ENCODE measurements at places on chromosomes 3 and 15.

GRCh38 chr3:58055314-58055713, 47.1 kb downstream of the FLNB start:
- DNase-seq: no peak

- no peak for DNase-seq
Observed at GRCh38 chr15:65466901-65467300, 44.2 kb upstream of the IGDCC4 start.

- DNase-seq: peak; percentile 57
Observed at GRCh38 chr3:151171145-151171757, 31.8 kb downstream of the GPR171 start.

- DNase-seq: peak; percentile 56
Observed at GRCh38 chr3:150410311-150411105, 2.4 kb downstream of the TSC22D2 start.

DNA sequence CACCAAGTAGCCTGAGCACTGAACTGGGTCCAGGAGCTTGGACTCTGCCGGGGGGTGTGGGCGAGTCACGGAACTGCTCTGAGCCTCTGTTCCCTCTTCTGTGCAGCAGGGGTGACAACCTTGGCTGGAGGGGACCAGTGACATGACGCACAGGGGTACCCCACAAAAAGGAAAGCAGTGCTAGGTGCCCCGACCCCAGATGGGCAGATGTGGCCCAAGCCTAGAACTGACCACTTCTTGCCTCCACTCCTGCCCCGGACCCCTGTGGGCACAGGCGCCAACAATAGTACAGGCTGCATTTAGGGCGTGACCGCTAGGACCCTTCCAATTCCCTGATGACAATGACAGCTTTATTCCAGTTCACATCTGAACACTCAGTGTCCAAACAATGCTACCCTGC, 255.9 kb upstream of the LYSMD4 start:
- no peak for DNase-seq

DNA sequence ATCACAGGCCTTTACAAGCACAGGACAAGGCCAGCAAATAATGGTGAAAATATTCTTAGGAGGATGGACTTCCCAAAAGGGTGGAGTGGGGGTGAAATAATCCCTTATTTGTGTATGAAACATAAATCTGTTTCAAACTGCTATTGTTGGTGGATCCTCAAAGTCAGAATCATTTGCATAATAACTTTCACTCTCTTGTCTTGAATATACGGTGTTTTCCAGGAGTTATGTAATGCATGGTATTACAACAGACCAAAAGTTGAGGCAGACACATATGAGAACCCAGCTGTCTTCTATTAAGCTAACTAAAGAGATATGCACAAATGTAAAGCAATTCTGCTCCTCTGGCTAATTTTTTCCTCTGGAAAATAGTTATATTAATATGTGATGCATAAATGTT, 57.7 kb downstream of the PRTG start:
- no peak for DNase-seq

DNA sequence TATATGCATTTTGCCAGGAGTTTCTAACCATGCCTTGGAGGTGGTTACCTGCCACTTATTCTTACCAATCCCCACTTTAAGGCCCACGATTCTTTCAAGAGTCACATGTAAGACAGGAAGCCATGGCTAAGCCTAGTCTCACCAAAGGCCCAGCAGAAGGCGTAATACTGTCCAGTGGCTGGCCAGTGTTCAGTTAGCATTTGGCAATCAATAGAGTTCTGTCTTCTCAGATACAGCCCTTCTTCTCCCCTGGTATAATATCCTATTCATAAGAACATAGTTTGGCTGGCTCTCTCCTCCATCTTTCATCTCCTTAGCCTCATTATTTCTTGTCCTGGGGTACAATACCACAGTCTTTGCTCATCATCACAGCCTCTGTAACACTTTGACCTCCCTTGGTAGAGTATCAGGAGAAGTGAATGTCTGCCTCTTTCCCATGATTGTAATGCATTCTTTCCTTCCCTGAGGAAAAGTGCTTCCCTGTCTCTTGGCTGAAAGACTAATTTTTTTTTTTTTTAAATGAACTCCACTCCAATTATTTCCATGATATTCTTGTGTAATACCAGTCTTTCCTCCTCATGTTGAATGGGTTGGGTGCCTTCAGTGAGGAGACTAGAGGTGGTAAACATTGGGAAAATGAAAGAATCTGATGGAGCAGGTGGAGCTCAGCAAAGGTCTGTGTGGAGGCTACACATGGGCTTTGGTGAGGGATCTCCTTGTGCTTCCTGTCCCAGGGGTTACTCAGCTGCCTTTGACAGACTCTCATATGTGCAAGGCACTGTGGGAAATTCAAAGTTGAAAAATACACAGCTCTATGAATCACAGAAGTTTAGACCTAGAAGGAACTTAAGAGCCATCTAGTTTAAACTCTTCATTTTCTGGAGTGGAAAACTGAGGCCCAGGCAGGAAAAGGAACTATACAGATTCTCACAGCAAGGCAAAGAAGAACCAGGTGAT, 218.2 kb downstream of the P3H2 start:
- no peak for DNase-seq

GRCh38 chr3:187458921-187459320, 90.7 kb downstream of the RTP4 start:
- no peak for DNase-seq

DNA sequence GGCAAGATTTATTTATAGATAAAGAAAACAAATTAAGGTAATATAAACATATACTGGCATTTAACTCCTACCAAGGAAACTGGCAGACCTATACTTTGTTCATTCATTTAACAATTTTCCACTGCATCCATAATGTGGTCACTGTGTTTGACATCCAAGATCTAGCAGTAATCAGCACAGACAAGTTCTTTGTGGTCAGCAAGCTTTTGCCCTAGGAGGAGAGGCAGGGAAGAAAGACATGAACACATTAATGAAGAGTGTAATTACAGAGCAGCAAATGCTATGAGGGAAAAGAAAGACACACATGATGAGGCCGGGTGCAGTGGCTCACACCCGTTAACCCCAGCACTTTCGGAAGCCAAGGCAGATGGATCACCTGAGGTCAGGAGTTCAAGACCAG, 34.4 kb downstream of the SUCLG2 start:
- no peak for DNase-seq

GRCh38 chr3:151439652-151440125, 21.2 kb downstream of the IGSF10 start:
- no peak for DNase-seq

- no peak for DNase-seq
Observed at GRCh38 chr3:74403307-74403706, 211.2 kb downstream of the CNTN3 start.

DNA sequence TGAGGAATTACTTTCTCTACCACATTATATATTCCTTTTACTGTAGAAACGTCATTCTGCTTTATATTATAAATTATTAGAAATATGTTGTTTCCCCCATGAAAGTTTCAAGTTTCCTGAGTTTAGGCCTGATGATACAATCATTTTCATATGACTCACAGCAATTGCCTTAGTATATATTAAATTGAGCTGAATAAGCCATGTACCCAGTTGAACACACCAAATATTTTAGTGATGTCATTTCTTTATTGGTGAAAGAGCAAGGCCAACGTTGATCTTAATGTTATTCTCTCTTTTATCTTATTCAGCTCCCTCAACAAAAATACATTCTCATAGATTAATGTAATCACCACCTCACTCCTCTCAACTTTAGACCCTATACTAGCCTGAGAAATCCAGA, 30.8 kb downstream of the B3GNT5 start:
- no peak for DNase-seq

GRCh38 chr15:89208256-89208655, 13.1 kb downstream of the RLBP1 start:
- DNase-seq: no peak

- no peak for DNase-seq
Observed at GRCh38 chr15:34357653-34358052, 9.3 kb downstream of the LPCAT4 start.

DNA sequence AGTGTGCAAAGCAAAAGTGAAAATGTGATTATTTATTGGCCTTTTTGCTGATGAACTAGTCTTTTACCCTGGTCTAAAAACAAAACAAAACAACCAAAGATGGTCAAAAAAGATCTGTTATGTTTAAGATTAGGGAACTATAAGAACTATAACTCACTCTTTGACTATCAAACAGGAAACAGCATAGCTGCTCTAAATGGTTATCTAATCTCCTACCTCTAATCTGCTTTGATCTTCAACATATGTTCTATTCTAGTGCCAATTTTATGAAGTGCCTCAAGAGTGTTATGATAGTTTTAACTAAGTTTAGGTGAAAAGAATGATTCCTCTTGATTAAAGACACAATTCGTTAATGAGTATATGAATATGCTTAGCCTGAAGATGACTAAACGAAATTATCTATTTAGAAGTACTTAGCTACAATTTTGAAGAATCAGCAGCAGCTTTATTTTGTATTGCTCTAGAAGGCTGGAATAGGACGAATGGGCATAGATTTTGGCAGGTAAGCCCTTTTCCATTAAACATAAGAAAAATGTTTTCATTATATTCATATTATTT, 46.0 kb downstream of the SETD2 start:
- DNase-seq: no peak

DNA sequence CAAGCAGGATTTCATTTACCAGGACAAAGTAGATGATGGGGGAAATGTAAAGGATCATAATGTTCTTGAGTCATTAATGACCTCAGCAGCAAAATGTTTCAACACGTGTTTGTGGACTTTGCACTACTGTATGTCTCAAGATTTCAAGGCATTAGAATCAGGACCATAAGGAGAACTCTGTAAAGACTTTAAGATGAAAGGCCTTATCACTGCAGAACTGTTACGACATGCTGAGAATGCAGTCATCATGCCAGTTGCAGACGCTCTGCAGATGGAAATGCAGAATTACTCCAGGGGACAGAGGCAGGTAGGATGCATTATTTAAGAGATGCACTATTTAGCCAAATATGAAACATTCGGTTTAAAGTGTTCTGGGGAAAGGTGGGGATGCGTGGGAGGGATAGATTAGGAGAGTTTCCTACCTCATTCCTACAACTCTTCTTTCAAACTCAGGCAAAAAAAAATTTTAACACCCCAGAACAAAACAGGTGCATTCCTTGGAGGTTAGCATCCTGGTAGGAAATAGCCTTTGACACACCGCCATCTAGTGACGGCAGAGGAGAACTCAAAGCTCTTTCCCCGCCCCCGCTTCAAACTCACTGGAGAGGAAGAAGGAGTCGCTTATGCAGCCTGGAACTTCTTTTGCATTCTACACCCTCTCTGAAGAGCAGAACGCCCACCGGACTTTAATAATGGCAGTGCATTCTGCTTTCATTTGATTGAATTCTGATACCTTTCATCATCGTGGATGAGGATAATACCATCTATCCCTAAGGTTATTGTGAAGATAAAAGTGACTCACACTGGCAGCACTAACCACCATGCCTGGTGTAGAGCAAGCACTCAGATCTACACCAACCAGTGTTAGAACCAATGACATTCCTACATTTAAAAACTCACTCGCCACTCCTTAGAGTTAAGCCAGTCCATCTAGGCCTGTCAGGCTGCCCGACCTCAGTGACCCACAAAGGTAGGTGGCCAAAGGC, 43.1 kb upstream of the TOPAZ1 start:
- DNase-seq: peak; percentile 77

DNA sequence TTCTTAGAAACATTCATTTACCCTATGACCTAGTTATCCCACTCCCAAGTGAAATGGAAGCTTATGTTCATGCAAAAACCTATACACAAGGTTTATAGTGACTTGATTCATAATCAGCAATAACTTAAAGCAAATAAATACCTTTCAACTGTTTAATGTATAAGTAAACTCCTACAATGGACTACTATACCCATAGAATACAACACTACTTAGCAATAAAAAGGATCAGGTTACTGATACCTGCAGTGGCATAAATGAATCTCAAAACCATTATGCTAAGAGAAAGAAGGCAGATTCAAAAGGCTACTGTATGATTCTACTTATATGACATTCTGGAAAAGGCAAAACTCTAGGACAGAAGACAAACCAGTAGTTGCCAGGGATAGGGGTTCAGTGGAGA, 8.3 kb upstream of the POLR2M start:
- no peak for DNase-seq

DNA sequence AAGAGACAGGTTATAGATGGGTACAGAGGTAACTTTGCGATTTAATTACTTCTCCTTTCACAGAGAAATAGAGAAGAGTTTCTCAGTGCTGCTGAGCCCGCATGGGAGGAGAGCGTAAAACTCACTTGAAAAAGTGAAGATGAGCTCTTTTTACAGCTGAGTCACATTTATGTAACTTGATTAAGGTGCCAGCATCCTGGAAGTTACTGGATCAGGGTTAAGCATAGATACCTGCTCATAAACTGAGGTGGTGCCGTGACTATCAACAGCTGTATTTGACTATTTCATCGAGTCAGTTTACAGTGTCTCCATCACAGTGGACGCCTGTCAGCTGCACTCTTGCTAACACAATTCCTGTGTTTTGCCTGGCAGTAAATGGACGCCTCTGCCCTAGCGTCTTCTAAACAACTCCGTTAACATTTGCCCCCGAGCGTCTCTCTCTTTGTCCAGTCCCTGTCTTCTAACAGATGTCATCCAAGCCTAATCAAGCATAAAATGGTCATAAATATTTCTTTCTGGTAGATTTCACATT, 414.6 kb downstream of the FOXP1 start:
- DNase-seq: no peak

DNA sequence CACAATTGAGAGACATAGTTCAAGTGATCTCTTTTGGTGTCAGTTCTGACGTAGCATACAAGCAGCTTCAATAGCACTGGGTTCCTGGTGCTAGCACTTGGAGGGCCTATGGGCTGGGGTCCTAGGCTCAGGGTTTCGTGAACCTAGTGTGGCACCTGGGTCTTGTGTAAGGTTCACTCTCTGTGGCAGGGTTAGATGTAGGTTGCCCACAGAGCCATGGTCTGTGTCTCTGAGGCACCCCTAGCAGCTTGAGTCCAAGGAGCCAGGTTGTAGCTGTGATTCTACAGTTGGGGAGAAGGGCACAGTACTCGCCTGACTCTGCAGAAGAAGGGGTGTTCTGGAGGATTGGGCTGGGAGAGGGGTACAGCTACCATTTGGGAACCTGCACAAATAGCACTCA, 282.6 kb upstream of the LRRC3B start:
- DNase-seq: no peak

DNA sequence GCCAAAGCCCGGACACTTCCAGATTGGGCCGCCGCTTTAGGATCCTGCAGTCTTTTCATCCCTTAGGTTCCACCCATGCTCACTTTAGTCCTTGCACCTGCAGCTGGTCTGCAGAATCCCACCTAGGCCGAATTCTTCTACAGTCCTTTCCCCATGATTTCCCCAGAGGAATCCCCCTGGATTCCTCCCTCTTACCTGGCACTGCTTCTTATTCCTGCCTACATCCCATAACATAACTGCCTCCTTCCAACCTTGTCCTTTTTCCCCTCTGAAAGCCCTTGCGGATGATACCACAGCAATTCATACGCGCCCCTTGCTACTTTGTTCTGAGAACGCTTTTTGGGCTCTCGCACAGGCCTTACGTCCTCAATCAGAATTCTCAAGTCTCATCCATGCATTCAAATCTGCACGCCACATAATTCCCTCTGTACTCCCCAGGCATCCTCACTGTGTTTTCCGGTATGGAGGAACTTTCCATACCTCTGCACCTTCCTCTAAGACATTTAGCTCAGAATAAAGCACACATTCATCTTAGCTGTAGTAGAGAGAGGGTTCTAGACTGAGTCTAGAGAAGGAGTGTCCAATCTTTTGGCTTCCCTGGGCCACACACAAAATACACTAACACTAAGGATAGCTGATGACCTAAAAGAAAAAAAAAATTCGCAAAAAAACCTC, 619 bp downstream of the EIF2AK4 start:
- DNase-seq: no peak
